ENCODE measurements at places on chromosomes 3 and 15. TPM values are rescaled to one million over a fixed set of nuclear protein-coding genes. Genes with fewer than 3 reads are reported as not detected.

DNA sequence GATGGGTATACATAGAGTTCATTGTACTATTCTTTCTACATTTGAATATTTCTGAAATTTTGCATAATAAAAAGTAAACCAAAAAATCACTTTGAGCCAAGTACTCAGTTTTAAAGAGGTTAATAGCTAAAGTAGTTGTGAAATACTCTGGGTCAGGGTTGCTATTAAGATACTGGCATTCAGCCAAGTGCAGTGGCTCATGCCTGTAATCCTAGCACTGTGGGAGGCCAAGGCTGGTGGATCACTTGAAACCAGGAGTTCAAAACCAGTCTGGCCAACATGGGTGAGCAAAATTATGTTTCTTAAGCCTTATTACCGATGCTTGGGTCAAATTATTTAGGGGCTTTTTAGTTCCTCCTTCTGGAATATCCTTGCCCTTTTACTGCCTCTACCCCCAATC is 122.0 kb upstream of the MELTF start:
- H3K4me1 ChIP-seq, result no peaks in the 10 kb centered on the region
- peaks cover 7% of the 10 kb centered on the region for H3K36me3 ChIP-seq
- DNase-seq, result no peak
- H3K4me3 ChIP-seq, result no peak overlapping the region
- no peaks in the 10 kb centered on the region for H3K27me3 ChIP-seq

DNA sequence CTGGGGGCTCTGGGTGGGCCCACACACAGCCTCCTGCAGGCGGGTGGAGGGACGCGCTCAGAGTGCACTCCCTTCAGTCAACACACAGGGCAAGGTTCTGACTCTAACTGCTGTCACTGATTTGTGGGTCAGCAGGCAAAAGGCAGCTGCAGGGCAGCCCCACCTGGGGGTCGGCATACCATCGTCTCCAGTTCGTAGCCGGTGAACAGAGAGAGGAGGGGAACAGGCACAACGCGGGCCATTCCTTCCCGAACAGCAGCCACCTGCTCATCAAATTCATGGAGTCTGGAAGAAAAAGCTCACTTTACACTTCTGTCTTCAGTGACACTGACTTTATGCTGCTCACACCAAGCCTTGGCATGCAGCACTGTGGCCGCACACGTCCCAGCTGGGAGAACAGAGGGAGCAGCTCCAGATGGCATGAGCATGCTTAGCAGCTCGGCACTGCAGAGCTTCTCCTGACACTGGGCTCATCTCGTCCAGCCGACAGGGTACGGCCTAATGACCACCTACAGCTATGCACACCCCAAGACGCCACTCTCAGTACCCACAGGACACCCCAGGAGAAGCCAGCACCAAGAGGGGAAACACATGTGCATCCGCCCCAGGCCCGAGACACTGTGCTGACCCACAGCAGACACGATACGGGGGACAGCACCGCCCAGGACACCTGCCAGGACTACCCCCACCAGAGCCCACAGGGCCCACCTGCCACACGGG is 14.4 kb upstream of the OCA2 start:
- DNase-seq, result peak; percentile 24
- no peak overlapping the region for H3K4me3 ChIP-seq
- H3K27ac ChIP-seq, result no peak overlapping the region
- H3K27me3 ChIP-seq, result no peaks in the 10 kb centered on the region
- H3K4me1 ChIP-seq, result no peaks in the 10 kb centered on the region
- H3K36me3 ChIP-seq, result peaks cover 73% of the 10 kb centered on the region

GRCh38 chr3:81245043-81245442 is 516.4 kb downstream of the GBE1 start:
- no peaks in the 10 kb centered on the region for H3K4me1 ChIP-seq
- H3K36me3 ChIP-seq, result no peaks in the 10 kb centered on the region
- no peak for DNase-seq
- H3K4me3 ChIP-seq, result no peak overlapping the region
- no peak overlapping the region for H3K27ac ChIP-seq

DNA sequence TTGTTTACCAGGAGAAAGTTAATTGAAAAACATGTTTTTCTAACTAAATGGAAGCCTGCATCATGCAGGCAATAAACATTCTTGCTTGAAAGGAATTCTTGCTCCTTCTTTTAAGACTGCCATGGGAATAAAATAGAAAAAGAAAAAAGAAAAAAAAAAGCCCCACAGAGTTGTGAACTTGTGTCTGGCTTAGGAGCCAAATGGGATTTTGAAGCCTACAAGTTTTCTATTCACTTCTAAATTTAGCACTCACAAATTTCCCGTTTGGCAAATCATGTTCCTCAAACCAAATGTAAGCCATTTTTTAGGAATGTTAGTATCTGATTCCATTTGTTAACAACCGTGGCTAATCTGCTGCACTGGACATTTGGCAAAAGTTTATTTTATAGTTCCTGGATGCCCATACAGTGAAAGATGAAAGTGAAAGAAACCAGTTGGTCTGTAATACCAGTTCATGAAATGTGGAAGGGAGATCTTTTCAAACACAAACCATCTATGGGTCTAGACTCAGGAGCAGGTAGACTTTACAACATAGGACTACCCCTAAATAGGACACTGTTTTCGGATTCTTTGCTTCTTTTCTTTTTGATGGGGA is 133.8 kb upstream of the GMNC start:
- H3K27me3 ChIP-seq, result no peaks in the 10 kb centered on the region
- no peak overlapping the region for H3K4me3 ChIP-seq
- DNase-seq, result no peak
- H3K36me3 ChIP-seq, result no peaks in the 10 kb centered on the region

AP3B2 gene
- 3.1 TPM for total RNA-seq

PLA2G4F gene
- 311 TPM for total RNA-seq

UTS2B gene
- 1.0 TPM for total RNA-seq

EXOG gene
- total RNA-seq, result 2.5 TPM

- DNase-seq, result no peak
- peaks cover 60% of the 10 kb centered on the region for H3K4me1 ChIP-seq
- peaks cover 3% of the 10 kb centered on the region for H3K36me3 ChIP-seq
Measured at GRCh38 chr3:37171144-37171543, 3.2 kb downstream of the LRRFIP2 start.

GRCh38 chr15:96264351-96264798 is 66.1 kb upstream of the NR2F2 start:
- DNase-seq, result no peak
- H3K4me1 ChIP-seq, result no peaks in the 10 kb centered on the region
- H3K36me3 ChIP-seq, result no peaks in the 10 kb centered on the region
- H3K27me3 ChIP-seq, result no peaks in the 10 kb centered on the region
- H3K4me3 ChIP-seq, result no peak overlapping the region
- H3K27ac ChIP-seq, result no peak overlapping the region

DNA sequence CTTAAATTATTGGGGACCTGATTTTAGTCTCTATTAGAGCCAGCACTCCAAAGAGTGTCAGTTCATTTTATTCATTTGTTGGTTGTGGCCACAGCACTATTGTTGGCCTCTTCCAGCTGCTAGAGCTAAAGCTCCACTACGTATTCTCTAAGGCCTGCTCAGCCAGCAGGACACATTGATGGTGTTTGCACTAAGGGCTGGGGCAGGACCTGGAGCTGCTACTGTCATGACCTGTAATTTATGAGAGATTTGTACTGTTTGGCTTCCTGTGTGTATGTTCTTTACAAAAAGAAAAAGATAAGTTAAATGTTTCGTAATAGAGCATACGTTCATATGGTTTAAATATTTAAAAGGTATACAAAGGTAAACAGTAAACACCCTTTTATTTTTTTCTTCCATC is 8.1 kb downstream of the GFM1 start:
- DNase-seq, result no peak
- H3K4me1 ChIP-seq, result peaks cover 5% of the 10 kb centered on the region
- peaks cover 55% of the 10 kb centered on the region for H3K36me3 ChIP-seq

DNA sequence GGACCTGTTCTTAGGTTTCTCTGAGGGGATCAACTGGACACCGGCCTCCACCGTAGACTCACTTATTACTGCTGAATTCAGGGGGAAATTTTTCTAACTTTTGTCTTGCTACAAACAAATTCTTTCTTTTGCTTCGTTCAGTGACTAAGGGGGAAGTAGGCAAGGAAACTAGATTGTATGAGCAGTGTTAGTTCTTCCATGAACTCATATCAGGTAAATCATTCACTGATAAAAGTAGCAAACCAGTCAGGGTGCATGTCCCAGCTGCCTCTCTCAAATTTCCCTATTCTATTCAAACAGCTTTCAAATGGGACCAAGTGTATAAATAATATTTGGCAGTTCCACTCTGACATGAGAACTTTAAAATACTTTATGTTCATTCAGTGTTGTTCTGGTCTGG is 7.3 kb upstream of the CCDC13 start:
- peaks cover 20% of the 10 kb centered on the region for H3K36me3 ChIP-seq
- DNase-seq, result no peak
- H3K4me1 ChIP-seq, result peaks cover 10% of the 10 kb centered on the region
- H3K27ac ChIP-seq, result peak overlapping the region; percentile 20
- H3K4me3 ChIP-seq, result no peak overlapping the region

- no peak for DNase-seq
- H3K4me1 ChIP-seq, result no peaks in the 10 kb centered on the region
- H3K4me3 ChIP-seq, result no peak overlapping the region
- H3K36me3 ChIP-seq, result peaks cover 4% of the 10 kb centered on the region
Measured at GRCh38 chr3:111904376-111905241, 45.5 kb downstream of the PHLDB2 start.

GRCh38 chr3:8888301-8888915 is 74.9 kb downstream of the RAD18 start:
- no peak for DNase-seq
- no peak overlapping the region for H3K27ac ChIP-seq
- peaks cover 34% of the 10 kb centered on the region for H3K36me3 ChIP-seq
- H3K27me3 ChIP-seq, result no peaks in the 10 kb centered on the region
- no peak overlapping the region for H3K4me3 ChIP-seq

- H3K27ac ChIP-seq, result no peak overlapping the region
- H3K27me3 ChIP-seq, result no peaks in the 10 kb centered on the region
- no peak overlapping the region for H3K4me3 ChIP-seq
- H3K36me3 ChIP-seq, result no peaks in the 10 kb centered on the region
Measured at GRCh38 chr3:170903123-170903522, 5.3 kb downstream of the EIF5A2 start.

DNA sequence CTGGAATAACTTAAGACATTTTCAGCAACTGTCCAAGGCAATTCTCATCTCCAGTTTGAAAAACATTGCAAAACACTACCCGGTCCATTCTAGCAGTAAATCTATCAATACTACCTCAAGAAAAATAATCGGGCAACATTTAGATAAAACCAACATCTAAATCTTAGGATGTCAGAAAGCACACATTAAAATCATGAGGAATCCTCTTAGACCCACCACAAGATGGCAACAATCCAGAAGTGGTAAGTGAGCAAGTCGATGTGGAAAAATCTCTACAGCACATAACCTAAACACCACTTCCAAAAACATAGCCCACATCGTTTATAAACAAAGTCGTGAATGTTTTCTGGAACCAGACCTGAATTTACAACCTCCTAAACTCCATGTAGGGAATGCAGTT is 5.7 kb downstream of the PLCH1 start:
- H3K4me1 ChIP-seq, result peaks cover 11% of the 10 kb centered on the region
- no peak overlapping the region for H3K4me3 ChIP-seq
- H3K36me3 ChIP-seq, result no peaks in the 10 kb centered on the region
- no peak overlapping the region for H3K27ac ChIP-seq
- no peak for DNase-seq
- H3K27me3 ChIP-seq, result peaks cover 11% of the 10 kb centered on the region
